Stimulated activated CD4-positive, alpha-beta T cell treated with anti-CD3 and anti-CD28 coated beads, Interleukin-15, amount 100 ng/mL, for 48 hours (primary cell): ENCODE measurements at places on chromosomes 4 and X.
A peak's percentile ranks its signal among the peaks of the same experiment; 100 is the strongest.

GRCh38 chr4:2322841-2323240 is 60.9 kb upstream of the MXD4 start:
- DNase-seq: no peak

- no peak for DNase-seq
These were observed 14.8 kb downstream of the PPP2R3B start for GRCh38 chrX:371907-372306.

DNA sequence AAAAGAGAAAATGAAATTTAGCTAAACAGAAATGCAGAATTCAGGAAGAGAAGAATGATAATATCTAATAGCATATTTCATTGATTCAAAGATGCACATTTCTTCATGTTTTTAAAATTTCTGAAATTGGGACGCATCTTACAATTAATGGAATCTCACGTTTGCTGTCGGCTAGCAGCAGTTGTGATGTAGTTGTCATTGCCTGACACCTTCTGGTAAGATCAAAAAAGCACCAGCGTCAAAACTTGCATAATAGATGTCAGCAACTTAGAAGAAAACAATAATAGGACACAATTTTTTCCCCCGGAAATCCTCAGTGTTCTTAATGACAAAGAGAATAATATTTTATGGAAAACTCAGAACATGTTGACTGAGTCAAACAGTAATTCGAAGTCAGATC is 29.8 kb upstream of the SLC7A3 start:
- no peak for DNase-seq

- DNase-seq: no peak
These were observed 82.4 kb upstream of the SMIM10 start for GRCh38 chrX:134908356-134908755.

DNA sequence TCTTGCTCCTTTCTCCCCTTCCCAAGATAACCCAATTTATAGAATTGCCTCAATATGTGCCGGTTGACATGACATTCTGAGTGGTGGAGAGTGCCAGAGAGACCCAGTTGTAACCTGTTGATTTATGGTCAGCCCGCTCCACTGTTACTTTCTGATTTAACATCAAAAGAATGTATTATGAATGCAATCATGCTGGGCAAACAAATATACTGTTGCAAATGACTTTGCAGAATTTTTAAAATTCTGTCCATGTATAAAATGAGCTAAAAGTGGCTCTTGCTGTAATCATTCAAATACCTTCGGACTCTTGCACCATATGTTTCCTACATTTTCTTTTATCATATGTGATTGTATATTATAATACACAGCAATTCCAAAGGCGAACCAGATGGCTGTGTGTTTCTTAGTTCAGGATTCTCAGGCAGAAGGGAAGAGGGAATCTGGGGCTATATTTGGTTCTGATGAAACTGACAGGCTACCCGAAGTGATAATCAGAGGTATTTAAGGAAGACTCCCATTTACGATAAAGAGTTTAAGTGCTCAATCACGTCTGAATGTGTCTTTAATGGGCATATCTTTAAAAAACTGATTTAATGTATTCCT is 131.7 kb downstream of the CLCN4 start:
- no peak for DNase-seq

GRCh38 chr4:1250921-1251772 is 2.2 kb upstream of the CTBP1 start:
- DNase-seq: no peak

DNA sequence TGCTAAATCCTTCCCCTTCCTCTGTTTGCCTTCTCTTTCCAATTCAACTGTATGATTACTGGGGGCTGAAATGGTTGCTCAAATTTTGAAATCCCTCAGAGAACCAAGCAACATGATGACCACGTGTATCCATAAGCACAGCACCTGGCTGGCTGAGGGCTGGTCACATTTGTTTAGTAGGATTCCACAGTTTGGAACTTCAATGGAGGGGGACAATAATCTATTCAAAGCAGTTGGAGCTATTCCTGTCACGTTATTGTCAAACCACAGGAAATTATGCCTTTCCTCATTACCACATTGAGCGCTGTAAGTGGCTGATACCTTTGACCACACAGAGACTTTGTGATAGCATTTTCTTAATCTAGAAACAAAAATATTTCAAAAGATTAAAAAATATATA is 7.0 kb downstream of the TMSB4X start:
- no peak for DNase-seq

DNA sequence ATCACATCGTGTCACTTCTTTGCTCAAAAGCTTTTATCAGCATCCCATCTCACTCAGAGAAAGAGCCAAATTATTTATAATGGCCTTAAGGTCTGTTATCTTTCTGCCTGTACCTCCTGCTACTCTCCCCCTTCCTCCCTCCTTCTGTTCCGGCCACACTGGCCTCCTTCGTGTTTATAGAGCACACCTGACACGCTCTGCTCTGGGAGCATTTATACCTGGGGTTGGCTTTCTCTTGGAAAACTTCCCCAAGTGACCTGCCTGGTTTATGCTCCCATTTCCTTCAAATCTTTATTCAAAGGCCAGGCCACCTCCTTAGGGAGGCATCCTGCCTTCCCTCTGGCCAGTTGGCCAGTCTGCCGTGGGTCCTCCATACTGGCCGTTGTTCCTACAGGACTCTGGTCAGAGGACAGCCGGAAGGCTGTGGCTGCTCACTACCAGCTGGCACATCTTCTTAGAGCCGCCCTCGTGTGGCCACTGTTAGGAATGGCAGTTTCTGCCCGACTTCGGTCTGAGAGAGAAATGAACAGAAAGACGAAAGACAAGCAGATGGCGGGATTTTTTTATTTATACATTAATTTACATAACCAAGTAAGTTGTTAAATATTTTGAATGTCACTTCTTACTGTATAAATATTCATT is 80.2 kb upstream of the CBLL2 start:
- peak; percentile 10 for DNase-seq

- no peak for DNase-seq
These were observed 36.3 kb downstream of the GPR143 start for GRCh38 chrX:9729171-9729885.

DNA sequence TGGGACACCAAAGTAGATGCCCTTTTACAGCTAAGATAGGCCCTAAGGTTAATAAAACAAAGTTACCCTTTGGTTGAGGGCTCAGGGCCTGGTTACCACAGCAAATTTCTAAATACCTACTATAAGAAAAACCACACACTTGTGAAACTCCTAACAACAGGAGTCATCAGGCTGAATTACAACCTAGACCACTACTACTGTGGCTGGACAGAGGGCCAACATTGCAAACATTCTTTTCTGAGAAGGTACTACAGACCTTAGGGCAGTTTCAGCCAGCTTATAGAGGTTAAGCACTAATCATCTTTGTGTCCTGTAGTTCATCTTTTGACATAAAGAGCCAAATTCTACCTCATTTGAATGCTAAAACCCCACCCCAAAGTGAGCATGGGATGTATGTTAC is 504.0 kb downstream of the RAPGEF2 start:
- DNase-seq: no peak

GRCh38 chrX:134631426-134632346 is 26.6 kb downstream of the PLAC1 start:
- DNase-seq: no peak

GRCh38 chr4:118417325-118417724 is 64.5 kb upstream of the PRSS12 start:
- no peak for DNase-seq

DNA sequence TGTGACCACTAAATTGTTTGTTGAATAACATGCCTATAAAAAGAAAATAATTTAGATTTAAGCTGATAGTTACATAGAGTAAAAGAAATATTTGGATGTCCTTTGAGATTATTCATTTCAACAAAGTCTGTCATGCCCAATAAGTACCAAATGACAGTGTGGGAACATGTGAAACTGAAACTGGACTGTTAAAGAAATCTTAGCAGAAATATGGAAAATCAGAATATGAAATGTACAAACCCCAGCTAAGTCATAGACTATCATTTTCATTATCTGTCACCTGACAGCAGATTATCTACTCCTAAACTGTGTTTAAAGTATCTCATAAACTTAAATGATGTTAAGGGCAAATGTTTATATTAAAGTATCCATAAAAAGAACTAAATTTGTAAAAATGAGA is 437.8 kb upstream of the FAM241A start:
- DNase-seq: no peak

DNA sequence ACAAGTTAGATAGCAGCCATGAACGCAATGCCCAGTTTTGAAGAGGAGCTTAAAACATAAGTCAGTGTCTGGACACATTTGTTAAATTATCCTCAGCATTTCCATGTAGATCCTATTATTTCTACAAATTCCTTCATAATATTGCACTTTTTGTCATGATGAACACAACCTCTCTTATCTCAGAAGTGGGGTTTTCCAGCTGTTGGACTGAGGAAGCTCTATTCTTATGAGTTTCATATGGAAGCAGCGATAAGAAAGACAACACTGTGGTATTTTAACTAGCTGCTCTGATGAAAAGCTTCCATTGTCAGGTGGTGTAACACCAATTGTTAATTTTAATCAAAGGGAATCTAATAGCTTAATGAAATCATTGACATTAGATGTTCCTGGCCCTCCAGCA is 308.7 kb downstream of the GBA3 start:
- no peak for DNase-seq

DNA sequence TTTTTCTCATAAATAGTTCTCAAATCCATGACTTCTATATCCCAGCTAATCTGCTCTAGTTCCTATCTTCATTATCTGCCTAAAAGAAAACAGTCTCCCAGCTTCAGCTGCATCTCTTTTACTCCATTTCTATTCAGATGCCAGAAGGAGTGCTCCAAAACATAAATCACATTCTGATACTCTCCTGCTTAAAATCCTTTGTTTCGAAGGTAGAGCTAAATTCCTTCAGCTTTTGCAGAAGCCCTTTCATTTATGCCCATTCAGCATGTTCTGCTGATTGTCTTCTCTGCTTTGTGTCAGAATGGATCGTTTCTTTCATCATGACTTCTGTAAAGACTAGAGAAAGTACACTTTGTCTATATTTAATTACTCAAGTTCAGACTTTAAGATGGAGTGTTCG is 440.1 kb upstream of the SMIM31 start:
- DNase-seq: no peak

DNA sequence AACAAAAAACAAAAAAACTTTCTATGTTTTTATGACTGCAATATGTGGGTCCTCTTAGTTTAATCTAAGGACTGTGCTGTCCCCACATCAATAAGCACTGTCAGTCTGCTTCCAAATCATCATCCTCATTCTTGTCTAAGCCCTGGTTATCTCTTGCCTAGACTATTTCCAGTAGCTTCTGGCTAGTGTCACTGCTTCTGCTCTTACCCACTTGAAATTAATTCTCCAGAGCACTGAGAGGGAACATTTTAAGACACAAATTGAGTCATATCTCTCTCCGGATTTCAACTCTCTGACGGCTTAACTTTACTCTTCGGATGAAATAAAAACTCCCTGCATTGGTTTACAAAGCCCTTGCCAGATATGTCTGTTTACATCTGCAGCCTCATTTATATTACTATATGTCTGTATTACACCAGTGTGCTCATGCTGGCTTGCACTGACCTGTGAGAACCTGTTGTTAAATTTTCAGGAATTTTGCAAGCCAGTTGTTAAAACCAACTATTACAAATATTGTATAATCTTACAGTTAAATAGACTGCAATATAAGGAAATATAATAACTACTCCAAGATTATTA is 345.9 kb downstream of the ADGRL3 start:
- DNase-seq: no peak

DNA sequence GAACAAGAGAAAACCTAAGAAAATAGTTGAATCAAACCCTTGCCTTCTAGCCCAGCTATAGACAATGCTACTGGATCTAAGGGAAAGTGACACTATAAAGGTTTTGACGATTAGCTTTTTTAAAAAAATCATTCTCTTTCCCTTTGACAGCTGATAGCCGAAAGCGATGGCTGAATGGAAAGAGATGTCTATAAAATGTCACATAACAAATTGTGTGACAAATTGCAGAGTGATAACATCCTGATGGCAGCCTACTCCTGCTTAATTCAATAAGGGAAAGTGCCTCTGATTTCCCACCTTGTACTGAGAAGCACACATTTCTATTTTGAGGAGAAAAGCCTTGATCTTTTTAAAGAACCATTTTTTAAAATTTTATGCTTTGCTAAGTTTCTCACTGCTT is 114.5 kb downstream of the SORBS2 start:
- no peak for DNase-seq

DNA sequence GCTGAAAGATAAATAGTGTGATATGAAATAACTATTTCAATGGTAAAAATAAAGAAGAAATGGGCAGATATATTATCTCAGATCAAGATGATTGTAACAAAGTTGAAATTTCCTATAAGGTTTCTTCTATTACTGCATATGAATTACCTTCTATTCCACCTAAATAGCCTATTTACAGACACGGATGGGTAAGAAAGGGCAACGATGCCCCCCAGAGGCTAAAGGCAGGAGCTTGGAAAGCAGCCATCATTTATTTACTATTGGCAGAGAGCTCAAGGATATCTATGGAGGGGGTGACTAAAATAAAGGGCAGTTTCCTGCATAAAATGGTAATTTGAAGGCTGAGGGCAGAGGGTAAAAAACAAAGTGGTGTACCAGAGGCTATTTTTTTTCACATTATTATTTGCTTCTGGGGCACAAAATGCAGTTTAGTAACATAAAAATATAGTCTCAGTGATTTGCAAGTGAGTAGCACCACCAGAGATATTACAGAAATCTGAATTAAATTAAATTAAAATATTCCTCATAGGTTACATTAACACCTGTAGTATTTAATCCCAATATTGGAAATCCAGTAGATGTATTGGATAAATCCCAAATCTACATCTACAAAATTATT is 123.1 kb downstream of the BTC start:
- DNase-seq: no peak

GRCh38 chr4:88244056-88244455 is 40.3 kb downstream of the PPM1K start:
- no peak for DNase-seq

GRCh38 chr4:182724414-182724813 is 192.8 kb downstream of the DCTD start:
- no peak for DNase-seq

DNA sequence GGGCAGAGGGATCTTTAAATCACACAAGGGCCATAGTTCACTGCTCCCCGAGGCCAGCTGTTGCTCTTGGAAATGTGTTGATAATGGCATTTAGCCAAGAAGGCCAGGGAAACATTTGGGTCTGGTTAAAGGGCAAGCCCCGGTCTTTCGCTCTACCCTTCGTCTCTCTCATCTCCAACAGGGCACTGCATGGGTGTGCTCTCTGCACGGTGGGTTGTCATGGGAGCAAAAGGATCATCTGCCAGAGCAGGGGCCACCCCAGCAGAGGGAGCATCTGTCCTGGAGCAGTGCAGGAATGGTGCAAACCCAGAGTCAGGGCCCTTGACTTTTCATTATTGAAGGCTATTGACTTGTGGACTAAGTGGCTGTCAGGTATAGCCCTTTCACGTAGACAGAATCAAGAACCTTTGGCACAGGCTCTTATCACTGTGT is 22.7 kb upstream of the PGRMC2 start:
- DNase-seq: no peak

DNA sequence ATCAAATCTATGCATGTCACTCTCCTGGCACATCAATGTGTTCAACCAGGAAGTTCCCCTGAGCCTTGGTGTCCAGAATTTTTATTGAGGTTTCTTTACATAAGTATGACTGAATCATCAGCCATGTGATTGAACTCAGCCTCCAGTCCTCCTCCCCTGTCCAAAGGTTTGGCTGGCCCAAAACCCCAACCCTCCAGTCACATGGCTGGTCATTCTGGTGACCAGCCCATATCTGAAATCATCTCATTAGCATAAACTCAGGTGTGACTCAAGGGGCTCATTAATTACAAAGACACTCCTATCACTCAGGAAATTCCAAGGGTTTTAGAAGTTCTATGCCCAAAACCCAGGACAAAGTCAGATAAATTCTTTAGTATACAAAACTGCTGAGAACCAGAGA is 20.6 kb upstream of the SUPT20HL2 start:
- no peak for DNase-seq
